ENCODE measurements at places on chromosomes 13 and 19.

DNA sequence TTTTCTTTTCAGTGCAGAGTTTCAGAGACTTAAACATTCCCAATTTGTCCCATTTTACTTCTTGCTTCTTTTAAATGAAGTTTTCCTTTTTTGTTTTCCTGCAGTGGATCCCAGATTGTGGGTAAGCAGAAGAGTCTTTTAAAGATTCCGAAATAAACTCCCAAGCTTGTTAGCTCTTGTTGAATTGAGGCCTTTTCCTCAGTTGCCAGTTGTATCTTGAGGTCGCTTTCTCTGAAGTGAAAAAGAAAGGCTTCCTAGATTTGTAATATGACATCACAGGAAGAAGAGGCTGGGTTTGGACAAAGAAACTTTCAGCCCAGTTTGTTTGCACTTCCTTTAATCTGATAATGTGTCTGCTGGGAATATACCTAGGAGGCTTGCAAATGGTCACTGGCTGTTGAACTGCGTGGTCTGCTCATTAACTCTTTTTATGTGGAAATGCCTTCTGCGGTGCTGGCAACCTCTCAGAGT, at the start of gene LPAR6:
Gene LPAR6, minus strand, starts transcription at position 233 of the 471 bp plus-strand sequence. CDS start 690 bp downstream, outside the sequence.
- no peak for DNase-seq

DNA sequence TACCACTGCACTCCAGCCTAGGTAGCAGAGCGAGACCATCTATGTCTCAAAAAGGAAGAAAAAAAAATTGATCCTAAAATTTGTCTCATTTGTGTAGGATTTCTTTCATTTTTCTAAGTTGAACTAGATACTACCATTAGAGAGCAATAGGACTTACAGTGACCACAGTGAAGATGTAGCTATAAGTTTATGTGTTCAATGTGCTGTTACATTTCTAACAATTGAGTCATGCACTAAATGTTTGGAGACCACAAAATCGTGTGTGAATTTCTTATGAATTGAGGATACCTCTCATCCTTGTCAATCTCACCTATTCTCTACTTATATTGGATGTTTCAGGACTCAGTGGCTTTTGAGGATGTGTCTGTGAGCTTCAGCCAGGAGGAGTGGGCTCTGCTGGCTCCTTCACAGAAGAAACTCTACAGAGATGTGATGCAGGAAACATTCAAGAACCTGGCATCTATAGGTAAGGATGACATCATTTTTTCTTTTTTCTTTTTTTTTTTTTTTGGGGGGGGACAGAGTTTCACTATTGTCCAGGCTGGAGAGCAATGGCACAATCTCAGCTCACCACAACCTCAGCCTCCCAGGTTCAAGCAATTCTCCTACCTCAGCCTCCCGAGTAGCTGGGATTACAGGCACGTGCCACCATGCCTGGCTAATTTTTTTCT, 12.8 kb downstream of the ZNF791 start:
- no peak for DNase-seq

GRCh38 chr13:101970341-101970740, 431.5 kb downstream of the FGF14 start:
- no peak for DNase-seq

DNA sequence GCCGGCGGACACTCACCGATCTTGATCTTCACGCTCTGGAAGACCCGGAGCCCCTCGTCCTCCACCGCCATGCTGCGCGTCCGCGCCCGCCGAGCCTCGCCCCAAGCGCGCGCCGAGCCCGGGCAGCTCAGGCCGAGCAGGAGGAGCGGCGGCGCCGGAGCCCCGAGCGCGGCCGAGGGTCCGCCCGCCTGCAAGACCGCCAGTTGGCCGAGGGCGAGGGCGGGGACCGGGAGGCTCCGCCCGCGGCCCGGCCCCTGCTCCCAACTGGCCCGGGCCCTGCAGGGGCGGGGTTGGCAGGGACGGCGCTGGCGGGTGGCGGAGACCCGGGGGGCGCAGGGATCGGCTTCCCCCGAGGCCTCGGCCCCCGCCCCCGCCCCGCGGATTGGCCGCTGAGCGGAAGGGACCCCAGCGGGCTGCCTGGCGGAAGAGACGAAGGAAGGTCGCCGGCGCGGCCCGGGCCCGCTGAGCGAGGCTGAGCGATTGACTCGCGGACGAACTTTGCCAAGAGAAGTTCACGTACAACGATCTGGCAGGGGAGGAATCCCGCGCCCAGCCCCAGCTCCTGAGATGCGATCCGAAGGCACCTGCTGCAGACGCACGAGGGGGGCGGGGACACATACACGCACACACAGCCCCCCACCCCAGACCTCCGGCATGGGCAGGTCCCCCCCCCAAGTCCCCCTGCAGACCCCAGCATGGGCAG, at the start of gene RASA3:
Gene RASA3, minus strand, starts transcription at position 205 of the 703 bp plus-strand sequence. Its CDS starts 134 bp downstream, at position 71.
- DNase-seq: peak; percentile 61

- DNase-seq: no peak
Measured at GRCh38 chr13:52842441-52842840, 6.0 kb downstream of the PCDH8 start.

GRCh38 chr19:49422407-49423070, 702 bp downstream of the PTH2 start:
- peak; percentile 43 for DNase-seq

- DNase-seq: no peak
Measured at GRCh38 chr13:99548448-99548847, 47.2 kb downstream of the TM9SF2 start.

GRCh38 chr13:44159633-44160279, 213.9 kb upstream of the SERP2 start:
- no peak for DNase-seq

DNA sequence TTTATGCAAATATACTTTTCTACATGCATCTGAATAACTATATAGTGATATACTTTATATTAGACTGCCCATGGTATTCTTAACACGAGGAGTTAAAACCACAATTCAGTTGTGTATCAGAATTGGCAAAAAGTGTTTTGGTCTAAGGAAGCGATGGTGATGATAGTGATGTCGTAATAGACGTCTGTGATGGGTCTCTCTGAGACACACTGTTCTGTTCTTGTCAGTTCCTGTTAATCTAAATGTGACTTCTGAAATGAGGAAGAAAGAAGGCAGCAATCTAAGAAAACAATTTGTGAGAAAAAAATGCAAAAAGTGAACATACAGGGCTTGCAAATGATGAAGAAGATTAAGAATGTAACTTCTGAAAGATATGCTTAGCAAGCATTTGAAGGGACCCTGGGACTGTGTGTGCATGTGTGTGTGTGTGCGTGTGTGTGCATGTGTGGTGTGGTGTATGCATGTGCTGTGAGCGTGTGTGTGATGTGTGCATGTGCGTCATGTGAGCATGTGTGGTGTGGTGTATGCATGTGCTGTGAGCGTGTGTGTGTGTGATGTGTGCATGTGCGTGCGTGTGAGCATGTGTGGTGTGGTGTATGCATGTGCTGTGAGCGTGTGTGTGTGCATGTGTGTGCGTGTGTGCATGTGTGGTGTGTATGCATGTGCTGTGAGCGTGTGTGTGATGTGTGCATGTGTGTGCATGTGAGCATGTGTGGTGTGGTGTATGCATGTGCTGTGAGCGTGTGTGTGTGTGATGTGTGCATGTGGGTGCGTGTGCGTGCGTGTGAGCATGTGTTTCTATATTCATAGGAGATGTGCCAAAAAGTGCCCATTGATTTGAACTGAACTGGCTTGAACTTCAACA, 131.8 kb downstream of the IRS2 start:
- no peak for DNase-seq

- no peak for DNase-seq
Measured at GRCh38 chr13:100196375-100196774, 107.5 kb downstream of the PCCA start.

DNA sequence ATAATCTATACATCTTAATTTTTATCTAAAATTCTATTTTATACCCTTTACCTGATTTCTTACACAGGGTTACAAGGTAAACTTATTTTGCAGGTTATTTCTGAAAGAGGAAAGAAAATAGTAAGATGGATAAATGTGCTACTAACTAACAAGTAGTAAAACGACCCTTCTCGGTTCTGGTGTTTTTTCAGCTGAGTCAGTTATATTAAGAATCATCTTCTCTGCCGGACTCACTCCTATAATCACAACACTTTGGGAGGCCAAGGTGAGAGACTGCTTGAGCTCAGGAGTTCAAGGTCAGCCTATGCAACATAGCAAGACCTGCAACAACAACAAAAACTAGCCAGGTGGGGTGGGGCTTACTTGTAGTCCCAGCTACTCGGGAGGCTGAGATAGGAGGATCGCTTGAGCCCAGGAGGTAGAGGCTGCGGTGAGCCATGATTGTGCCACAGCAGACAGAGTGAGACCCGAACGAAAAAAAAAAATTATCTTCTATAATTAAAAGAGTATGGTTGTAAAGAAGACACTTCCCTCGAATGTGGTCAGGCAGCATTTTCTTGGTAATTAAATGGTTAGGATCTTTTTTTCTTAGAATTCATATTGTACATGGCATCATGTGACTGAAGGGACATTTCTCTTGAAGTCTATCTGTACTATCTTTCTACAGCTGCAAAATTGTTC, 27.9 kb upstream of the RCBTB2 start:
- no peak for DNase-seq

DNA sequence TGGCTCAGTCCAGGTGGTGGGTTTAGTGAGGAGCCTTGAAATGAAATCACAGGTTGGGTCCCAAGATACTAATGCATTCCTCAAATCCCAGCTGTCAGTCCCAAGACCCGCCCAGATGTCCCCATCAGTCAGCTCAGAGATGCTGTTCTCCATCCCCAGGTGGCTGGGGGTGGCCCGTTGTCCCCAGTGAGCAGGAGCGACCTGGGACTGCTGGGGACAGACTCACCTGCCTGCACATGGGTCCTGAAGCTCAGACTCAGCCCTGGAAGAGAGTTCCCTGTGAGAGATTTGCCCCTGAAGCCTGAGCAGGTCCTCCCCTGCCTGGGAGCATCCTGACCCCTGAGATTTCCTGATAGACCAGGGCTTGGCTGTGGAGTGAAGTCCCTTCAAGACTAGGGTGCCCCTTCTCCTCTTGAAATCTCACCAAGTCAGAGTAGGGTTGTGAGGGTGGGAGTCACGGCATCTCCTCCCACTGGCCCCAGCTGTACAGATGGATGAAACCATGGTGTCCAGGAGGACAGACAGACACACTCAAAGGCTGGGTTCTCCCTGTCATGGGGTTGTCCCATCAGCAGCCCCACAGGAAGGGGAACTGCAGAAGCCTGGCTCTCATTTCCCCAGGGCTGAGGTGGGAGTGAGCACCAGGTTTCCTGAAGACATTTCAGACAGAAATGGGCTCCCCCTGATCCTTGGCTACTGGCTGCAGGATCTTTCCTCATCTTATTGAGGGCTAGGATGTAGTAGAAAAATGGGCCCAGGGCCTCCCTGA, 14.4 kb downstream of the LILRA5 start:
- no peak for DNase-seq

DNA sequence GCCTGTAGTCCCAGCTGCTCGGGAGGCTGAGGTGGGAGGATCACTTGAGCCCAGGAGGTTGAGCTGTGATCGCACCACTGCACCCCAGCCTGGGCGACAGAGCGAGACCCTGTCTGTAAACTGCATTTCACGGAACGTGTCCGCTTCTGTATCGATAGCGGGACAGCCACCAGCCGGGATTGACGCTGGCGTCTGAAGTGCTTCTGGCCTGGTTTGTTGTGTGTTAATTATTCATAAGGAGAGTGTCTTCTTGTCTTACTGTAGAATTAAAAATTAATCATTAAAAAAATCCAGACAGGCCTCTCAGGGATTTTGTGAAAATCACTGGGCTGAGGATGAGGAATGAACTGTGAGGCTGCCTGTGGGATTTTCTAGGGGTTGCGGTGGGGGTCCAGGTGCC, 16.2 kb upstream of the MISP start:
- no peak for DNase-seq

- no peak for DNase-seq
Measured at GRCh38 chr13:32911506-32911905, 104.7 kb upstream of the KL start.

DNA sequence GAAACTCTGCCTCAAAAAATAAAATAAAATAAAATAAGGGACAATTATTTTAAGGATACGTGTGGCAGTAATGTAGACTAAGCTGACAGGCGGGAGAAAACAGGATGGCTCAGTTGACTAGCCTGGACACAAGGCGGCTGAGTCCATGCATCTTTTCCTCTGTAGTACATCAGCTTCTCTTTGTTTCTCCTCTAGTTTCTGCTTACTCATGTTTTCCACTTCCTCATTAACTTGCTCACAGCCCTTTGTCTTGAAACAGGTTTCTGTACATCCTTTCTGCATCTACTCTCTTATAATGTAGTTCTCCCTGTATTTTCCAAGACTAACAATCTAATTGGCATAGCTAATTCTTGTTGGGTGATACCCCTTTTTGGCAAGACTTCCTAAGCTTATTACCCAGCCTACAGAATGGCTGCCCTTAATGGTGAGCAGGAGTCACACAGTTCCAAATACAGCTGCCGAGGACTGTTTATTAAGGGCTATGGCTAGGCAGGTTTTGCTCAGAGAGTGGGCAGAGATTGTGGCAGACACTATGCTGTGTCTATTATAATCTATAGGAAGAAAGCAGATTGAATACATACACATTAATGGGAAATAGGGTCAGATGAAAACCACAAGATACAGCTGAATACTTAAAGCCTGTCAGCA, 58.7 kb upstream of the KLF5 start:
- DNase-seq: no peak

GRCh38 chr19:58400316-58400915, 5.0 kb downstream of the RNF225 start:
- no peak for DNase-seq

Data from activated CD4-positive, alpha-beta T cell treated with anti-CD3 and anti-CD28 coated beads, Interleukin-2, amount 50 U/mL, for 1 hour (primary cell).